Upper lobe of left lung (tissue), 6 donors: ENCODE measurements at places on chromosomes 2 and 18. TPM values are rescaled to one million over a fixed set of nuclear protein-coding genes. Genes with fewer than 3 reads are reported as not detected.
A peak's percentile ranks its signal among the peaks of the same experiment; 100 is the strongest.

- DNase-seq: no peak
Measured at GRCh38 chr2:84458551-84459017, 496 bp downstream of the SUCLG1 start.

GRCh38 chr18:2981212-2981728 is 31.7 kb downstream of the LPIN2 start:
- no peak for DNase-seq

DNA sequence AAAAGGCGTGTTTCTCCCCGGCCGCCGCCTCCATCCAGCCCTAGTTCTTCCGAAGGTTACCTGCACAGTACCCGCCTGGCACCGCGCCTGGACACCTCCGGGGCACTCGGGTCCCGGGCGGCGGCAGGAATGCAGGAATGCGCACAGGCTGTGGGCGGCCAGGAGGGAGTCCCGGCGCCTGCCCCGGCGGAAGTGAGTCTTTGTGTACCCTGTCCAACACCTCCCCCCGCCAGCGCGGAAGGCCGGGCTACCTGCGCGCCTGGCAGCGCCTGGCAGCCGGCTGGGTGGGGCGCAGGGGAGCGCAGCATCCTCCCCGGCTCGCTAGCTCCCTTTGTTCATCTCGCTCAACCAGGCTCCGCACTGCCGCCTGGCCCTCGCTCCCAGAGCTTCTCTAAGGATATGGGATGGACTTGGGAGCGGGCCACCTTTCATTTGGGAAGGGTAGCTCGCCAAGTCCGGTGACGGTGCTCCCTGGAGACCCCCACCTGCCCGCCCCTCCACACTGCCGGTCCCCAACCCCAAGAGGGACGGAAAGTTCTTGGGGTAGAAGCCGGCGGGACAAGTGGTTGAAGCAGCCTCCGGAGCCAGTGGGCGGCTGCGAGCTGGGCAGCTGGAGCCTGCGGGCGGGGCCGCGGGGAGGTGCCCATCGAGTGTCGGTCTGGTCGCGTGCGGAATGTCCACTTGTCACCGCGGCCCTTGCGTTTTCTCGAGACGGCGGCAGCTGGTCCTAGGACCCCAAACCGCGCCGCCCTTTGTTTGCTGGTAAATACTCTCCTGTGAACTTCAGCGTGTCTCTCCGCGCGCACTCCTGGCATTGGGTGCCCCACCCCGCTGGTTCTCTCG is 1.2 kb upstream of the ST6GAL2 start:
- DNase-seq: no peak

GRCh38 chr18:68960355-68960754 is 162.5 kb downstream of the CCDC102B start:
- DNase-seq: no peak

The AGXT gene
- 0.44 TPM for total RNA-seq

The NT5C1B gene
- not detected for total RNA-seq

The CHRNG gene
- not detected for total RNA-seq

DNA sequence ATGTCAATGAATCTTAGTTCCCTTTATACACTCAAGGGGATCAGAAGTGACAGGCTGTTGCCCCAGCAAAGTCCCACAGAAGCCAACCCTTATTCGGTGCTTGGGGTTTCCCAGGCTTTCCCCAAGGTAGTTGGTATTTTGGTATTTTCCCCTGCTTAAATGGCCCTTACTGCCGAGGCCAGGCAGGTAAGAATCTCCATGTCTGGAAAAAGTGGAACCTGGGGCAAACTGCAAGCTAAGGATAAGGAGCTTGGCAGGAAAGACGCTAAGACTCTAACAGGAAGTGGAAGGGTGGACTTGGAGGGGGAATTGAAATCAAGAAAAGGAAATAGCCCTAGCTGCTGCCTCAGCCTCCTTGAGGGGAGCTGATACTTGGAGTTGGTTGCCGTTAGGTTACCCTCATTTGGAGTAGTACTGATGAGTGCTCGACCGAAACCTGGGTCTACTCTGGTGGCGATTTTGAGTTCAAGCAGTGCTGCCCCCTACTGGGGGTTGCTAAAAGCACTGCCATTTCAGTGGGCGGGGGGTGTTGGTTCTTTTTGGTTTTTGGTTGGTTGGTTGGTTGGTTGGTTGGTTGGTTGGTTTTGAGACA is 3.3 kb upstream of the GPBAR1 start:
- DNase-seq: peak; percentile 46

The RAB6C gene
- not detected for total RNA-seq

The GKN1 gene
- total RNA-seq: not detected

The AP1S3 gene
- total RNA-seq: 10.5 TPM

GRCh38 chr2:97654309-97654708 is 8.4 kb downstream of the COX5B start:
- DNase-seq: no peak

GRCh38 chr18:61502472-61502871 is 169.2 kb downstream of the CDH20 start:
- no peak for DNase-seq

- no peak for DNase-seq
Measured at GRCh38 chr2:208189810-208190503, at the start of gene C2orf80. TSS of gene C2orf80 (minus strand) at chr2:208190030. CDS start at chr2:208186986, 3,044 bp downstream.

DNA sequence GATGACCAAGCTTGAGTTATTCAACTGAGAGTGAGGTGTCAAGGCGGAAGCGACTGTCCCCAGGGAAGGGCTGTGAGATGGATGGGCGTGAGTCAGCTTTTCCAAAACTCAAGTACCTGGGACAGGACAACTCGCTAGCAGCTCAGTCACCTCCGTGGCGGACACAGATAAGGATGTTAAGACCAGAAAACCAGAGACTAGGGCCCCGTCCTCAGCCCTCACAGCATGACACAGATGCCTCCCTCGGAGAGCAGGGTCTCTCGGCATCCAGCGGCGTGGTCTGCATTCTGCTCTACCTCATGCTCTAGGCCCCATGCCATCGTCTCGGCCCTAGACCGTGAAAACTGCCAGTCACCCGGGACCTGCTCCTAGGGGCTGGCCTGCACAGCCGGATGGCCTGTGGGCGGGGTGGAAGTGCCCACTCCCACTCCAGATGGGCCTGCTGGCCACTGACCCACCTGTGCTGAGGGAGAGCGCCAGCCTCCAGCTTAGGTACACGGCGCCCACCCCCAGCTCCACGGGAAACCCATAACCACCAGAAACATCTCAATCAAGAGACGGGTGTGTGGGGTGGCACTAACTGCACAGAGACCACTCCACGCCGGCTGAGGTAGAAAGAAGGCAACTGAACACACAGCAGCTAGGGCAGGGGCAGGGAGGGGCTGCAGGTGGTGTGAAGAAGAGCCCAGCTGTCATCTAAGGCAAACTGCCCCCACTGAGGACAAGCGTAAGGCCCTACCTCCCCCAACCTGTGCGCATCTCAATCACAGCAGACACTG is 39.8 kb downstream of the ANO7 start:
- no peak for DNase-seq

- no peak for DNase-seq
Measured at GRCh38 chr2:76998704-76999103, 523.5 kb downstream of the LRRTM4 start.

DNA sequence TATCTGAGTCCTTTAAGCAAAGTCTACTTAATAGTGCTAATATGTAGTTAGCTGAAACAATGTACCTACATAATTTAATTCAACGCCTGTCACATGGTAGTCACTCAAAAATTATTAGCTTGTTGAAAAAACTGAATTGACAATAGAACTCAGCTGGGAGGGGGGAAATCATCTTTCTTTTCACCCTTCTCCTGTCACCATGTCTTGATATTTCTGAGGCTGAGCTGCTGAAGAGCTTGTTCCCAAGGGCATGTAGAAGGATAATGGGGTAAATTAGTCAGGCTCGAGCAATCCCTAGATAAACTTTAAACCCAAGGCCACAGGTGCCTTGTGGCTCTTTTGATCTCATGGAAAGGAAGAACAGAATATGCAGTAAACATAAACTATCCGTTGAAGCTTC is 339.6 kb upstream of the LRATD1 start:
- no peak for DNase-seq

- DNase-seq: no peak
Measured at GRCh38 chr2:65915273-65915672, 482.9 kb upstream of the SPRED2 start.

GRCh38 chr2:50443288-50443687 is 588.6 kb downstream of the NRXN1 start:
- no peak for DNase-seq

DNA sequence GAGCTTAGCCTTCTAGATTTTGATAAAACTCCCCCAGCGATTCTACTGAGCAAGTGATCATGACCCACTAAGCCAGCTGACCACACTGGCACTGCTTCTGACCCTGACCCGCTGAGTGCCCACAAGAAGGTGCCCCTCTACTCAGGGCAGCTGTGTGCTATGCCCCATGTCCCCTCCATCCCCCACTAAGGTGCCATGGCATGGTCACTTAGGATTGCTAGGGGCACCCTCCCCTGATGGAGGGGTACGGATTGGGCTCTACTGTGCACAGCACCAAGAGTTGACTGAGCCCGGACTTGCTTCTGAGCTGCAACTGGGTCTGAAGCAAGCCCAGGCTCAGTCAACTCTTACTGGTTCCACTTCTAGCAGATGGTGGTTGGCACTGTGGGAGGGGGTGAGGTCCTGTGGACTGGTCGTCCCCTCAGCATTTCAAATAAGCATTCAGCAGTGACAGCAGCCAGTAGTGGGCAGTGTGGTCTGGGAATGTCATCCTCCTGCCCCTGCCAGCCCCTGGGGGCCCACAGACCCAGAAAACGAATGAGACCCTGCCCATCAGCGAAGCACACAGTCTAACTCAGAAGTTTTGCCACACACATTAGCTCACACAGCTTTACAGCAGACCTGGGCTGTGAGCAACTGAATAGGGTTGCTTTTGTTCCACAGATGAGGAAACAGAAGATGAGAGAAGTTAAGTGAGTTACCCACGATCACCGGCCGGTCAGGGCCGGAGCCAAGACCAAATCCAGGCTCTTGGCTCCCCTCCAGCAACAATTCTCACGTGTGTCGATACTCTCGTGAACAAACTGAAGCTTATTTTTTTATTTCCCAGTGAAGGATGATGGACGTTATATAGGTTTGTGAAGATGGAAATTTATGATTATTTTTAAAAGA is 52.1 kb upstream of the FOSL2 start:
- no peak for DNase-seq

The AKAIN1 gene
- not detected for total RNA-seq

- no peak for DNase-seq
Measured at GRCh38 chr18:23245461-23245860, 110.2 kb downstream of the CABLES1 start.

The ANKRD30B gene
- total RNA-seq: not detected

The ZNF236 gene
- 15.2 TPM for total RNA-seq

The GDF7 gene
- total RNA-seq: 0.33 TPM

- no peak for DNase-seq
Measured at GRCh38 chr2:11379558-11379957, 35.1 kb upstream of the ROCK2 start.

The UPP2 gene
- not detected for total RNA-seq

- no peak for DNase-seq
Measured at GRCh38 chr2:68031043-68031442, 31.8 kb downstream of the C1D start.

DNA sequence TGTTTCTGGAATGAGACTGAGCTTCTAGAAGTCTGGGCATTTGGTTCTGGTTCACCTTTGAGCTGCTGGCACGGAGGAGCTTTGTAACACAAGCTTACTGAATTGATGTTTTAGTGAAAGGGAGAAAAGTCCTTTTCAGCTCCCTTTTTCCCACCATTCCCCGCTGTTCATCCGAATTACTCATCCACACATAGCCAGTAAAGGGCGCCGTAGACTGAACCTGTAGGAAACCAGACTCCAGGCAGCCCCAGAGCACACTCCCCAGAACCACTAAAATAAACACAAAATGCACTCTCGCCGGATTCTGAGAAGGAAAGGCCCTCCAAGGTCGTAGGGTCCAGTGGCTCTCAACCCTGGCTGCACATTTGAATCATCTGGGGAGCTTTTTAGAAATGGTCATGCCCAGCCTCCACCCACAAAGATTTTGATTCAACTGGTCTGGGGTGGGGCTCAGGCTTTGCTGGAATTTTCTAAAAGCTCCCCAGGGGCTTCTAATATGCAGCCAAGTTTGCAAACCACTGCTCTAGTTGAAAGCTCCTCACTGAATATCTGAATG is 29.6 kb downstream of the TCF7L1 start:
- no peak for DNase-seq

DNA sequence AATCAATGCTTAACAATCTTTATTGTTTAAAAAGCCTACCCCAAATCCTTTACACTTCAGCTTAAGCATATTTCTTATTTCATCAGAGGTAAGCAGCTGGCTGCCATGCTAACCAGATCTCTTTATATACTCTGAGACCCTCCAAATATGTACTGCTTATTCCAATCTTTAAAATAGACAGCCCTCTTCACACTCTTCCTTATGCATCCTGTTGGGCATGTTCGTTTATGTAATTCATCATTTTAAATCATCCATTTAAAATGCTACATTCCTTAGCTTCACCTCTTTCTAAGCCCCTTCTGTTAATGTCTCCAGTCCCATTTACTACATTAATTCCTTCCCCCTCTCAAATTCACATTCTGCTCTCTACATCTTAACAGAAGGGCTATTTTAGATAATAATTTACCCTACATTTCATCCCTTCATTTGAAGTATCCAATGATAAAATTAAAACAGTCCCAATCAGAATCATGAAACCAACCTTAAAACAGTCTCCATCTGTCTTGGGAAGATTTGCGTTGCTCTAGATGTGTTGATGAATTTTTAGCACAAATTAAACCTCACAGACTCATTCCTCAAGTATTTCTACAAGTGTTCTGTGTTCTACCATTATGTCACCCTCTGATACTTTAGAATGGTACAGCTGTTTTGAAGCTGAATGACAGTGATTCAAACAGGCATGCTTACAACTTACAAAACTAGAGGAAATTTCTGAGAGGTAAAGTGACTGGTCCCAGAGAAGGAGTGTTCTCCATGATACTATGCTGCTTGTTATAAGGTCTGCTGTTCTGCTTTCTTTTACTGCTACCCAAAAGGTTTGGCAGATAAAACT is 59.1 kb downstream of the ZNF385B start:
- no peak for DNase-seq

The LYG2 gene
- total RNA-seq: not detected

- no peak for DNase-seq
Measured at GRCh38 chr2:43481927-43482542, 113.8 kb downstream of the THADA start.

GRCh38 chr2:190182071-190182524 is 119.6 kb upstream of the MSTN start:
- no peak for DNase-seq

DNA sequence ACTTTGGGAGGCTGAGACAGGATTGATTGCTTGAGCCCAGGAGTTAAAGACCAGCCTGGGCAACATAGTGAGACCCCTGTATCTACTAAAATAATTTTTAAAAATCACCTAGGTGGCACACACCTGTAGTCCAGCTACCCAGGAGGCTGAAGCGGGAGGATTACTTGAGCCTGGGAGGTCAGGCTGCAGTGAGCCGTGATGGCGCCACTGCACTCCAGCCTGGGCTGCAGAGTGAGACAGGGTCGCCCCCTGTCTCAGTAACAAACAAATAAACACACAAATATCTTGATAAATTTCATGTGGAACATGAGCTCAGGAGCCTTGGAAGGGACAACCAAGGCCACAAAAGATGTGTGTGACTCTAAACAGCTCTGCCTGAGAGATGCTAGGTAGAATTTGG is 11.7 kb upstream of the ANKRD53 start:
- no peak for DNase-seq

The MOGAT1 gene
- total RNA-seq: 0.46 TPM
